ENCODE measurements at places on chromosomes 1 and 21.

- DNase-seq = peak; percentile 38
These were observed 270.4 kb downstream of the GRIK1 start for GRCh38 chr21:29669416-29669815.

- peak; percentile 73 for DNase-seq
These were observed 34.8 kb downstream of the MX1 start for GRCh38 chr21:41460578-41461527.

DNA sequence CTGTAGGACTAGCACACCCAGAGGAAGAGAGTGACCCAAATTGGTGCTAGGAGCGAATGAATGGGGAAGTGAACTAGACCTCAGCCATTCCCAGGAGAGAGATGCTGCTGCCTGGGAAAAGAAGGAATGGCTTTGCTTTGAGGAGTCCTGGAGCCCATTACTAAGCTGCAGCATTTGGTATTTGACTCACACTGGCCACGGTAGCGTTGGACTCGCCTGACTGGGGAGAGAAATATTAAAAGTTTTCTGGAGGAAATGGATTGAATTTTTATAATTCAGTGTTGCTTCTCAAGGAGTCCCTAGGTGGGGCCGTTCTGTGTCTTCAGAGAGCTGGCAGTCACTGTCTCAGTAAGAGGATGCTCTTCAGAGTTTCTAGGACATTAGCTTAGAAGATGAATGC lies 40.2 kb downstream of the PIK3CD start:
- DNase-seq = no peak

DNA sequence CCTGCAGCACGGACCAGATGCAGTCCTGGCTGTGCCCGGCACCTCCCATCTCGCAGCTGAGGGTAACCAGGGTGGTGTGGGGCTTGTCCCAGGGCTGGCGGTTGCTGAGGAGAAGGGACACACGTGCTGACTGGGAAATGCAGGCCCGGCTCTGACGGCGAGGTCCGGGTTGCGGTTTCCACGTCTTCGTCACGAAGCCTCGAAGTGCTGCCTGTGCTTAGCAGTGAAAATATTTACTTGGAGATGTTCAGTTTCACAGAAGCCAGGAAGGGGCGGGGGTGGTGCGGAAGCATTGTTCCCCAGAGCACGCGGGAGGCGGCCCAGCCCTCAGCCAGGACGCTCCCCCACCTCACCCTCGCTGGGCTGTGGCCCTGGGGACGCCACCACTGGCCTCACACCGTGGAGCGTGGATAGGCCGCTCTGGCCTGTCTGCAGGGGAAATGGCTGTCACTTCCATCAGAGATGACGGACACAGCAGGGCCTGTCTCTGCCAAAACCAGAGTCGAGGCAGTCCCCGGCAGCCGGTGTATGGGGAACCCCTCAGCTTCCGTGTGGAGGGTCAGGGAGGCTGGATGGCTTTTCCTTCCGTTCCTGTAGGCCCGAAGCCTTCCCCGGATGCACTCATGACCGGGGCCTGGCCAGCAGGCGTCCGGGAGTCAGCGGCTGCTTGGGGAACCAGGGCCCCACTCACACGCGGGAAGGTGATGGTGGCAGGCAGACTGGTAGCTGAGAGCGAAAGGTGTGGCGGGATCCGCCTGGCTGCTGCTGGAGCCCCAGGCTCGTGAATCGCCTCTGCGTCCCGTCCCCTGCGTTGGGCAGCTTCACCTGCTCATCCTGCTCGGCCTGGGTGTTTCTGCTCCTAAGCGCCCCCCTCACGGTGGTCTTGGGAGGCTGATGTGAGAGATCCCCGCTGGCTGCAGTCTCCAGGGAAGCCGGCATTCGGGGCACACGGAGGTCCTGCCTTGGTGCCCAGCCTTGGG lies 14.7 kb upstream of the POFUT2 start:
- DNase-seq = no peak
